ENCODE measurements at places on chromosomes 5 and 9.

DNA sequence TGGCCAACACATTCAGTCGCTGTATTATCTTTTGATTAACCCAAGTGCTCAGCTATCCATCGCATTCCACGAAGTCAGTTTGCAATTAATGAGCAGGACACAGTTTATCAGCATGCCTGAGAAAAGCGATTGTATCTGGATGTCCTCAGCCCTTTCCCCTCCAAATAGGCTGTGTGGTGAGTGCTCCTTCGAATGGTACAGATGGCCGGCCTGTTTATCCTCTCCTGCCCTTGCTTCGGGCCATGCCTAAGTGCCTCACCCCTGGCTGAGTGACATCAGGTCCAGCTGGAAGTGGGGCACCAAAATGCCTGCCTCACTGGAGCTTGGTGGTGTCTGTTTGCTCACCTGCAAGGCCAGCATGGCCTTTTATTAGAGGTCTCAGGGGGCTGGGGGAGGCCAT, 317.3 kb downstream of the GADD45G start:
- no peak for DNase-seq

GRCh38 chr9:1513105-1513504, 462.9 kb downstream of the DMRT2 start:
- DNase-seq = no peak

GRCh38 chr9:110370315-110370714, 32.7 kb upstream of the TXNDC8 start:
- DNase-seq = peak; percentile 70

DNA sequence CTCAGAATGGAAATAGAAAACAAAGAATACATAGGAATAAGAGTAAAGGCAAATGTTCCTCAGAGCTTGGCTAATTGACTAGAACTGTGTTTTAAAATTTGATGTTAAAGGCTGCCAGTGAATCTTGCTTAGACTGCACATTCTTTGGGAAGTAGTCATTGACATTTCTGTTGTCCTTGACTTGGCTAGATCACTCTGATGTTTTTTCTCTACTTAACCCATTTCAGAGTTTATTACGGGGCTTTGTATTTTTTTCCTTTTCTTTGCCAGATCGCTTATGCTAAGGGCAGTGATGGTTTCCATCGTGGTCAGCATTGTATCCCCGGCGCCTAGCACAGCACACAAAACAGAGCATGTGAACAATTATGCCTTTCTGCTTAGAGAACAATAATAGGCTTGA, 1126.7 kb upstream of the CDH9 start:
- DNase-seq = peak; percentile 33

DNA sequence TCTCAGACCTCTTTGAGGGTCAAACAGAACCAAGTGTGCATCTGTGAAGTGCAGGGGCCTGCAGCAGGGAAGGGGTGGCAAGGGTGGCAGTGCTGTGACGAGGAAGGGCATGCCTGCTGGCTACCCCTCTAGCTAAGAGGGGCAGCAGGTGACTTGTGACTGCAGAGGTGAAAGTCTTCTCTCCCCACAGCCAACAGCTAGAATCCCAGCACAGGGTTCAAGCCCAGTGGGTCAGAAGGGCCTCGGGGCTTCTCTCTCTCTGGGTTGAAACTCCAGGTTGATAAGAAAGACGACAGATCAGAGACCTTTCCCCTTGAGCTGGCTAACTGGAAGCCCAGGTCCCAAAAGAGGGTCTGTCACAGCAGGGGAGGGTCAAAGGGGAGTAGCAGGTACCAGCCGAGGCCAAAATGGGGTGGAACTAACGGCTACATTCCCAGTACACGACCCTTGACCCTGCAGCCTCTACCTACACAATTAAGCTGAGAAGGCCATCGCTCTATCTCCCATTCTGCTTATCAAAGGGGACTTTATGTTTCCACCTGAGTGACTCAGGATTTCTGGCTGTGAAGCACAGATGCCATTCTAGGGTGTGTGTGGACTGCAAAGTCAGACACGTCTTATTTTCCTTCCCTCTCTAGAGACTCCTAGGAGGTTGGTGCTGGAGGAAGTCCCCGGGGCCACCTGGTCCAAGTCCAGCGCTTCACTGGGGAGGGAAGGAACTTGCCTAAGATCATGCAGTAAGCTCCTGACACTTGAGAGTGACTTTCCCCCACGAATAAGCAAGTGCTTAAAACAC, 14.6 kb downstream of the ANKS6 start:
- no peak for DNase-seq

GRCh38 chr5:124237206-124237695, 509.2 kb downstream of the ZNF608 start:
- no peak for DNase-seq

DNA sequence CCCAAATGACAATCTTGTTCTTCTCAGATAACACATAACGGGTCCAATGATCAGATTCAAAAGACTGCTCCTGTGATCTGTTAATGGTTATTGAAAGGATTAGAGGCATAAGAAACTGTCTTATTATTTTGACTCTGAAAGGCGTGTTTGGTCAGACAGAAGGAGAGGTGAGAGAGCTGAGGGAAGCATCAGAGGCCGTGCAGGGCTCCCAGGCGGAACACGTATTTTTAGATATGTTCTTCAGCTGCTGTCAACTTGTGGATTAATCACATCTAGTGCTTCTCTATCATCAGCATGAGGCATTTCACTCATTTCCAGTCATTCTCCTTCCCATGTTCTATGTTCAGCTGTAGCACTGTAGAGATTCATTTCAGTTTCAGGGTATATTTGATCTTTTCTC, 199.8 kb downstream of the MAPKAP1 start:
- DNase-seq = no peak

Data from HS-5 (cell line).